ENCODE measurements at places on chromosomes 2 and 18. TPM values are rescaled to one million over a fixed set of nuclear protein-coding genes. Genes with fewer than 3 reads are reported as not detected.

- no peak for DNase-seq
Measured at GRCh38 chr2:205749078-205749477, 66.8 kb downstream of the NRP2 start.

DNA sequence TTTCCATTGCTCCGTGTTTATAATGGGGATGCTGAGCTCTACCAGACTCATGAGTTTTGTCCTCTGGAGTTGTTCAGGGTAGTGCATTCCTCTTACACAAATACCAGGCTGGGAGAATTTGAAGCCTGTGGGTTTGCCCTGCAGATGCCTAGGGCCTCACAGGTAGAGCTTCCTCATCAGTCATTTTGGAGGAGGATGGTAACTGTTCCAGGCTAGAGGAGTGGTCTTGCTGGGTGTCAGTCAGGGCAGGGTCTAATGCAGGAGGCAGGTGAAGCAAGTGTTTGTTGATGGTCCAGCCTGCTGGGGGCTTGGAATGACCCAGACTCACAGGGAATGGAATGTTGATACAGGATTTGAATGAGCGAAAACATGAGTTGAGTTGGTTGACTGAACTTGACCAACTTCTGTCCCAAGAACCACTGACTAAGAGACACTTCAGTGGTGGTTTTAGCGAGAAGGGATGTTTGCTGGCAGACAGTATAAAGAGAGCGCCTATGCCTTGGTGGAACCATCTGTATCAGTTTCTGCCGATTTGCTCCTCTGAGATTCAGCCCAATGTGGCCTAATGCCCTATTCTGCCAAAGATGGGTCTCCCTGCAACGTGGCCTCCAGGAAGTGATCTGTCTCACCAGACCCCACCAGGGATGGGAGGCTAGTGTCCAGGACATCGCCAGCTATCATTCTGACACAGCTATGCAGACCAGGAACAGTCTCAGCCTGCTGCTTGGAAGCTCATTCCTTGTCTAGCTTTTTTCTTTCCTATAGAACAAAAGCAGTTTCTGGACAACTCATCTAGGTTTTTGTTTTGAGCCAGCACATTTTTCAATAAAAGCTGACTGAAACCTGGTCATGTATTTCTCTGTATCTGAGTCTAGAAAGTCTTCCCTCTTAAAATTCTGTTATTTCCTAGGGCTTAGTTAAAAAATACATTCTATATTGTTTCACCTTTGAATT is 9.3 kb downstream of the IL1R2 start:
- no peak for DNase-seq

Gene POTEC
- total RNA-seq = not detected

- DNase-seq = no peak
Measured at GRCh38 chr2:71700041-71700657, 246.8 kb downstream of the DYSF start.

Gene UNC80
- total RNA-seq = not detected

Gene HPCAL1
- total RNA-seq = 41.9 TPM

Measured in Right ventricle myocardium inferior (tissue), 1 donor.